ENCODE measurements at places on chromosomes 5 and 9.

DNA sequence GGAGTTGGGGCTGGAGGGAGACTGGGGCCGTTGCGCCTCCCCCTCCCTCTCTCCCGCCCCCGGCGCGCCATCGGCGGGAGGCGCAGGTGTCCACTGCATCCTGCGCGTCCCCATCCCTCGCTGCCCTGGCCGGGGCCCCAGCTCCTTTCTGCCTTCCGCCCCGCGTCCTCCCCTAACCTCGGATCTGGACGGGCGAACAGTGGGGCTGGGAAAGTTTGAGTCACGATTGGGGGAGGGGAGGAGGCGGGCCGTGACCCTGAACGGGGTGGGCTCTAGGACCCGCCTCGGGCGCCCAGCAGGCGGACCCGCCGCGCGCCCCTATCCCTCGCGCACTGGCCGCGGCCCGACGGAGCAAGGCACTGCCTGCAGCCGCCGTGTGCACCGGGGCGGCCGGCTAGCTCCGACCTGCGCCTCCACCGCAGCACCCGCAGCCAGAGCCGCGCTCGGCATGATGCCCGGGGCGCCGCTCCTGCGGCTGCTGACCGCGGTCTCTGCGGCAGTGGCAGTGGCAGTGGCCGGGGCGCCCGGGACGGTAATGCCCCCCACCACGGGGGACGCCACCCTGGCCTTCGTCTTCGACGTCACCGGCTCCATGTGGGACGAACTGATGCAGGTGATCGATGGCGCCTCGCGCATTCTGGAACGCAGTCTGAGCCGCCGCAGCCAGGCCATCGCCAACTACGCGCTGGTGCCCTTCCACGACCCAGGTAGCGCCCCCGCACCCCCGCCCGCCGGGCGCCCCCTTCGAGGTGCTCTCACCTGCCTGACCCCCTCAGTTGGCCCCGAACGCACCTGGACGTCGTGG lies at the start of gene HMCN2:
TSS of gene HMCN2 (plus strand) at position 330 of the 805 bp plus-strand sequence. CDS start at position 449, 119 bp downstream.
- DNase-seq = no peak

DNA sequence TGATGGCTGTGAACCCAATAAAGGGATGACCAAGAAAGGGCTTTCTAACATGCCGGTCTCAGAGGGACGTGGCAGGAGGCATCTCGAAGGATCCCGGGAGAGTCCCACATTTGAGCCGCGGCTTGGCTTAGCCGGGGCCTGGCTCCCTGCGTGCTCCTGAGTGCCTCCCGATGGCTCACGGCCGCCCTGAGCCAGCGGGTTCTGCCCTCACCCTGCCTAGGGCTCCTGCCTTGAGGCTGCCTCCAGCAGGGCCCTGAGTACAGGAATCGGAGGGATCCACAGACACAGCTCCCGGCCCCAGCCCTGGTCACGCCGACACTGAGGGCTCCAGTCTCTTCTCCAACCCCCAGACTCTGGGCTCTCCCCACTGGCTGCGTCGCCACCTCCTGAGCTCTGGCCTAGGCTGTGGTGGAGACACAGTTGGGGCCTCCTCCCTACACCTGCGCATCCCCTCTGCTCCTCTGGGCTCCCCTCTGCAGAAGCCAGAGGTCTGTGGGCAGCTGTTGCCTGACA lies 44.1 kb upstream of the RXRA start:
- no peak for DNase-seq

DNA sequence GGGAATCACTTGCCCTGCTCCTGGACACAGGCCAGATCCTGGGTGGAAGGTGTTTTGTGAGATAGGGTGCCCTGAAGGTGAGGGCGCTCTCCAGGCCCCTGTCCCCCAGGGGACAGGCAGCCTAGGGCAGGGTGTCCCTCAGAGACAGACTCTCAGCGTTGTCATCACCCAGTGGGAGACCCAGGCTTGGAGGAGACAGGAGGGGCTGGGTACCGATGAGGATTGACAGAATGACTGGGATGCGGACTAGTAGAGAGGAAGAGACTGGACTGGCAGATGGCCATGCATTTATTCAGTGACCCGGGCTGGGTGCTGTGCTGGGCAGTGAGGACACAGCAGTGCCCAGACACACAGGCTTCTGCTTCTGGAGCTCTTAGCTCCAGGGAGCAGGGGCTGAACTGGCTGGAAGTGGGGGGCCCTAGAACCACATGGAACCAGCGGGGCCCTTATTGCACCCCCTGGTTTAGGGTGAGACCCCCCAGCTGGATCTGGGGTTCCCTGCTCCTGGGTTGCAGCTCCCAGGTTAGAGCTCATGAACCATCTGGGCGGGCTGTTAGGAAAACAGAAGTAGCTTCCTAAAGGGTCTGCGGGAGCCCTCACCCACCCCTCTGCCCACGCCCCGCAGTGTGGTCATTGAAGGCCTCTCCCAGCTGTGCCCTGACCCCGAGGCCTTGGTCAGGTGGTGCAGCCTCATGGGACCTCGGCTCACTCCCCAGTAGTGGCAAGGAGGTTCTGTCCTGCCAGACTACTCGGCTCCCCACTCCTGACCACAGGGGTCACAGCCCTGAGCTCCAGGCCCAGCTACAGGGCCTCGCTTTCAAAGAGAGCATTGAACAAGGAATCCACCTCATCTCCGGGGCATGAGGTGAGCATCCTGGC lies 116.7 kb upstream of the LMX1B start:
- DNase-seq = no peak

- no peak for DNase-seq
These were observed 30.4 kb downstream of the RAB14 start for GRCh38 chr9:121171236-121171635.

DNA sequence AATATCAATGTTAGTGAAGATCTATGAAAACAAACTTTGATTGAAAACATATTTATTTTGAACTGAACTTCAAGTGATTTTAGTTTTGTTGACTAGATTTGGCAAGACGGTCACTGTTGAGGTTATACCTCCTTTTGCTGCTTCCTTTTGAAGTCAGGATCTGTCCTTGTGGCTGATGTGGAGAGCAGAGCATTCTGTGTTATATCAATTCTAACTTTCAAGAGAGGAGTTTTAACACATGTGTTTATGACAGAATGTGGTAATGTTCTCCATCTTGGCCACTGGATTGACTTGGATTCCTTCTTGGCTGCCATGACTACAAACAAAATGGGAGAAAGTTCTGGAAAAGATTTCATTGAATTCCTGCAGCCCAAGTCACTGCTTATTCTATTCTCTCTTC lies 104.0 kb upstream of the ACTBL2 start:
- no peak for DNase-seq

- no peak for DNase-seq
These were observed 259.4 kb downstream of the PLK2 start for GRCh38 chr5:58200451-58200850.

GRCh38 chr9:86600291-86600690 lies 246.1 kb upstream of the TUT7 start:
- DNase-seq = no peak

DNA sequence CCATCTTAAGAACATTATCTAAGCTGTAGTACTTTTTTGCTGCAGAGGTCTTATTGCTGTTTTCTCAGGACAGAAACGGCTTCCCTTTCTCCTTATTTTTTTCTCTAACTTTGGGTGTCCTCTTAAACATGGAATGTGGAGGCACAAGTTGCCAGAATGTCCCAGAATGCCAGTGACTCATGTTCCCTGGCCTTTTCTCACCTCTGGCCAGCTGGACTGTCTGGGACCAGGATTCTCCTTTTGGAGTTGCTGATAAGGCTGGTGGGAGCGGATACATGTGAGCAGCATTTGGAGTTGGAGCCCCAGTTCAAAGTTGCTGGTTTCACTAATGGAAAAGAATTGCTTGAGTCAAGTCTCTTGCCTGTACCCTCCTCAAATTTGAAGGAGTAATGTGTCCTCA lies 112.8 kb downstream of the ARHGAP26 start:
- no peak for DNase-seq

DNA sequence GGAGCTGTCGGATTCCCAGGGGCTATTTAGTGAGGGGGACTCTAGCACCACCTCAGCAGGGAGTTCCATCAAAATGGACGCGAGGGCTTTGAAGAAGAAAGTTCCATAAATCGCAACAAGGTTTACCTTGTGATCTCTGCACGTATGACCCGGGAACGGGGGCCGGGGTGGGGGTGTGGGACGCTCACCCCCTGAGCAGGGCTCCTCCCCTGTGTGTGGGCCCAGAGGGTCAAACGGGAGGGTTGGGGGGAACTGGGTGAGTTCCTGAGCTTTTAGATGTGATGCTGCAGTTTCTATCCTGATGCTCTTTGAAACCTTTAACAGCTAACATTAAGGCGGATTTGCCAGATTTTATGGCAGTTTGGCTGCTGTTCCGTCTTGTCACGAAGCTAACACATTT lies 18.9 kb upstream of the LRRC14B start:
- no peak for DNase-seq

GRCh38 chr9:75023846-75024245 lies 4.2 kb downstream of the CARNMT1 start:
- DNase-seq = no peak

GRCh38 chr5:113024076-113024697 lies 47.6 kb downstream of the DCP2 start:
- DNase-seq = no peak

DNA sequence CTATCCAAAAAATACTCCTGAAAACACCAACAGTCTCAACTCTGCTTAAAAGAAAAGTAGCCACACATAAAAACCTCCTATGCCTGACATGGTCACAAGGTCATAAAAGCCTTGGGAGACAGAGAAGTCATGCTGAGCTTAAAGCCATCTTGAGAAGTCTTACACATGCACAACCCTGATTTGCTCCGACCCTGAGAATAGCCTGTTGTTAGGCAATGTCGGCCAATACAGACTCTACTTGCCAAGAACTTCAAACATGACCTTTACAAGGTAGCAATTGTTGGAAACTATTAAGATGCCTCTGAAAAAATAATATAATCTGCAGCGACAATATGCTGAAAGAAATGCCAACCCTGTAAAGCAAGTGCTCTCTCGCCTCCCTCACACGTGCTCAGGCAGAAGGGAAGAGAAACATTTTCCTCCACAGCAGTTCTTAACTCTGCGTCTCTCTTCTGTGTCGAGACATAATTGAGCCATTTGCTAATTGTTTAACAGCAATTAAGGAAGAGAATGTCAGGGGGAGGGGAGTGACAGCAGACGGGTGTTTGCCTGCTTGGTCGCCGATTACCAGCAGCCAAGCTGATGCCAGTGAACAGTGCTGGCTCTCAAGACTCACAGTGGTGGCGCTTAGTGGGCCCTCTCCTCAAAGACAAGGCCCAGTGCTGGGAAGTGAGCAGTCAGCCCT lies 393.6 kb downstream of the SPOCK1 start:
- no peak for DNase-seq

DNA sequence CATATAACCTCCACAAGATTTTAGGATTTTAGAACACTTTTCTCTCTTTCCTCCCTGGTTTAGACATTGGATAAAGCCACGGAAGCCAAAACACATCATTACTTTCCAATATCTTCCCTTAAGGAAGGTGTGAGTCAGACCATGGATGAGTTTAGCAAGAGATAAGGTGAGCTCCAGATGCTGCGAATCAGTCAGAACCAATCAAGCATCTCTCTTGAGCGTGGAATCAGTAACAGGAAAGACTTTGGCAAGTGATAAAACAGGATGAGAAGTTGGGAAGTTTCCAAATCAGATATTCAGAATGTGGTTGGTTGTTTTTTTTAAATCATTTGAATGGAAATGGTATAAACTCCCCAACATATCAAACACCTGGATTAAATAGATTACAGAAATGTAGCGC lies 397.8 kb downstream of the EFNA5 start:
- no peak for DNase-seq

- DNase-seq = no peak
These were observed 257.6 kb downstream of the ARHGEF28 start for GRCh38 chr5:73883646-73884045.

DNA sequence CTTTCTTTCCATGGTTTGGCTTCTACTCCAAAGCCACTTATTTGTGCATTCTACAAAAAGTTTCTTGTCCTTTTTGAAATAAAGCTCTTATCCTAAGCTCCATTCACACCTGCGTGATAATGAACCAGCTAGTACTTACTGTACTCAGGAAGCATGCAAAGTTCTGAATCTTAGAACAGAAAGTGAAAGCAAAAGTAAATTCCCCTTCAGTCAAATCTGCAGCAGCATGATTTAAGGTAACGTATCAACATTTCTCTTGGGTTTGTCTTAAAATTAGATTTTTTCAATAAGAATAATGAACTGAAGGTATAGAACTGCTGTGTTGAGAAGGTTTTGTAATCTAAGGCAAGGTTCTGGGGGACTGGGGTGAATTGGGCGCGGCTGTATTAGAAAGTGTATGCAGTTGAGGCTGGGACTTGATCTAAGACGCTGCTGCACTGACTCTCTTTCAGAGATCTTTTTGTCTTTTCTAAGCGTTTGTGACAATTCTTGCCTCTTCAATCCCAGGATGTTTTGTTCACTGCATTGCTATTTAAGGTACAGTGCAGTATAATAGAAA lies at the start of gene ERAP2:
TSS of gene ERAP2 (plus strand) at position 209 of the 559 bp plus-strand sequence. CDS start 3,186 bp downstream, outside the sequence.
- DNase-seq = no peak

DNA sequence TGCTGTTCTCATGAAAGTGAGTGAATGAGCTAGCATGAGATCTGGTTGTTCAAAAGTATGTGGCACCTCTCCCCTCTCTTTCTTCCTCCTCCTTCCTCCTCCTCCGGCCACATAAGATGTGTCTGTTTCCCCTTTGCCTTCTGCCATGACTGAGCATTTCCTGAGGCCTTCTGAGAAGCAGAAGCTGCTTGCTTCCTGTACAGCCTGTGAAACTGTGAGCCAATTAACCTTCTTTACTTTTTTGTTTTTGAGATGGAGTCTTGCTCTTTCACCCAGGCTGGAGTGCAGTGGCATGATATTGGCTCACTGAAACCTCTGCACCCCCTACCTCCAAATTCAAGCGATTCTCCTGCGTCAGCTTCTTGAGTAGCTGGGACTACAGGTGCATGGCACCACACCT lies 6.1 kb downstream of the S100Z start:
- no peak for DNase-seq

DNA sequence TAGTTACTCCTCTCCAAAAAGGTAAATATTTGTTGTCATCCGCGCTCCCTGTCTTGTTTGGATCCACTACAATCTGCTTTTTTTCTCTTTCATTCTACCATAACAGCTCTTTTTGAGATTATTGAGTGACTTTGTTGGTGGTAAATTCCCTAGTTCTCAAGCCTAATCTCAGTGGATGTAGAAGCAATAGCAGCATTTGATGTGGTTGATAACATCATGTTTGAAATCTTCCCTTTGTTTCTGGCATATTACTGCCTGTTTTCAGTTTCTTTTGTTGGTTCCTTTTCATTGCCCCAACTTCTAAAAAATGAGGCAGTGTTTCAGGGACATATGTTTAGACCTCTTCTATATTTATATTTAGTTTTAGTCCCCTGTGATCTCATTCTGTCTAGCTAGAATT lies 8.9 kb downstream of the CDC42SE2 start:
- DNase-seq = no peak

GRCh38 chr9:110744715-110745384 lies 76.3 kb downstream of the MUSK start:
- no peak for DNase-seq

Data from activated CD4-positive, alpha-beta T cell treated with anti-CD3 and anti-CD28 coated beads for 1 hour (primary cell).